ENCODE measurements at places on chromosomes 5 and 9.

GRCh38 chr5:10021248-10021647 lies 228.4 kb downstream of the ATPSCKMT start:
- no peak for DNase-seq

- DNase-seq = no peak
These were observed 72.7 kb upstream of the NREP start for GRCh38 chr5:111829701-111830100.

- no peak for DNase-seq
These were observed 11.3 kb downstream of the C9orf50 start for GRCh38 chr9:129609486-129610212.

DNA sequence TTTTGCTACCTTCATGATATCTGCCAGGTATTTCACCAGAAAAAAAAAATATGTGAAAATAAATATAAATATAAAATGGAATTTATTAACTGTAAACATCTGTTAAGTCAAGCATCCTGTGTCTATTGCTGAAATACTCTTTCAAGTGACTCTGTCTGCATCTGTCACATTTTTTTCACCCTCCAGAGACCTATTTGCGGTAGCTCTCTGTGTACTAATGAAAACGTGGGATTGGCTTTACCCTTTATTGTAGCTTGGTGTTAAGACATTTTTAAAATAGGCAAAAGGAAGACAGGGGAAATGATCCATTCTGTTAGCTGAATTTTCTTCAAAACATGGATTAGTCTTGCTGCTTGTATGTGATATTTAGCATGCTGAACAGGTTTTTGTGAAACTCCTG lies 536.0 kb upstream of the WWC1 start:
- DNase-seq = no peak

DNA sequence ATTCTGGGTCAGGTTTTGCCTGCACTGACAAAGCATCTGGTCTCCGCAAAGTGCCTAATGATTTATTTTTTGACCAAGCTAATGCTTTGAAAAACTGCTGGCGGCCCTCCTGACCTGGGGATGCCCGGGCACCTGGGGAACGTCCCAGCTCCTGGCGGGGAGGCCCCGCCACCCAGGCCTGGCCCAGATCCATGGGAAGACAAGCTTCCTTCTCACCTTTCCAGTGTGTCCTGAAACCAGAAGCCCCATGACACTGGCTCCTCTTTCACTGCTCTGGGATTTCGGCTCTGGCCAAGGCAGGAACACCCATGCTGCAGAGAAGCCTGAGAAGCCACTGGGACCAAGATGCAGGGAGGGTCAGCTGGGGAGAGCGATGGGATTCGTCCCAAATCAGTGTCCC lies 144.1 kb downstream of the SEC61B start:
- no peak for DNase-seq

GRCh38 chr5:91240175-91240574 lies 142.9 kb downstream of the ARRDC3 start:
- no peak for DNase-seq

DNA sequence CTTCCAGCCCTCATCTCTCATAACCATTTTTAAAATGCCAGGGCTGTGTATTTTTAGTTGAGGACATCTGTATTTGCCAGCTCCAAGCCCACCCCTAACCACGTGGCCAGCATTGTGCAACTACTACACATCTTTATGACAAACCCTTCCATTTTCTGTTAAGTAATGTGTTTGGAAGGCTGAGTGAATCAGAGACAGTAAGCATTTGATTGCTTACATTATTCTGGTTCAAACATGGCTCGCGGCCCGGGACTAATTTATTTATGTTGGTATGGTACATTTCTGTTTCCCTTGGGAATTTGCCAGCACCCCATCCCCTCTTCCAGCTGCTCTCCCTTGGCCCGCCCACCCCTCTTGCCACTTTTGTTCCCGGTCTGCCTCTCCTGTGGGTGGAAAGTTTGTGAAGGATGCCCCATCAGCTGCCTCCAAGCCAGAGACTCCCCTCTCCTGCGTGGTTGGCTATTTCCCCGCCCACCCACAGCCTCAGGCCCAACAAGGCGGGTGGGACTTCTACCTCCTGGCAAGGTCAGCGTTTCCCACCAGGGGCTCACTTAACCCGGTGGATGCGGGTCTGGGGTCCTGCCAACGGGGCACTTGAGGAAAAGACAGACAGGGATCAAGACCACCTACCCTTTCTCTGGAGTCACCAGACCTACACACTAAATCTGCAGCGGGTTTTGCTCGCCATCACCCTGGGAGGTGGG lies 162.2 kb downstream of the HSD17B3 start:
- DNase-seq = no peak

GRCh38 chr9:132559711-132560110 lies 22.7 kb upstream of the BARHL1 start:
- no peak for DNase-seq

DNA sequence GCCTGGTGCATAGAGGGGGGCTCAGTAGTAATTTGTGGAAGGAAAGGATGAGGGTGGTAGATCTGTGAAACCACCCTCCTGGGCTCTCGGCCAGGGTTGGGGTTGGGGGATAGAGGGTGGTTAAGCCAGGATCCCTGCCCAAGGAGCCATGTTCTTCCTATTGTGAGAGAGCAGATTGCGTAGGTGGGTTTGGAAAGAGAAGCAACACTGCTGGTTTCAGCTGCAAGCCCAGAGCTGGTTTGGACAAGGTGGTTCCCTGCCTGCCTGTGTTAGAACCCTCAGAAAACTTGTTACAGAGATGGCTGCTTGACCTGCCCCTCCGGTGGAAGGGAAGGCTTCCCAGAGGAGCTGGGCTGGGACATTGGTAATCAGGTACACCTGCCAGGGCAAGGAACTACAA lies 131.2 kb upstream of the HAND1 start:
- DNase-seq = no peak

GRCh38 chr5:52854301-52854700 lies 66.6 kb downstream of the ITGA1 start:
- DNase-seq = no peak

DNA sequence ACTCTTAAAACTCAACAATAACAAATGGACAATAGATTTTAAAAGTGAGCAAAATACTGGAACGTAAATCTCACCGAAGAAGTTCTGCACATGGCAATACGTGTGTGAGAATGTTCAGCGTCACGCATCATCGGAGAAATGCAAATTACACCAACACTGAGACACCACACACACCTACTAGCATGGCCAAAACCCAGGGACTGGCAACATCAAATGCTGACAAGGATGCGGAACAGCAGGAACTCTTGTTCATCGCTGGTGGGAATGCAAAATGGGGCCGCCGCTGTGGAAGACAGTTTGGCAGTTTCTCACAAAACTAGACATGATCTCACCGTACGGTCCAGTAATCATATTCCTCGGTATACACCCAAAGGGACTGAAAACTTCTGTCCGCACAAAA lies 21.6 kb upstream of the CLPTM1L start:
- no peak for DNase-seq

DNA sequence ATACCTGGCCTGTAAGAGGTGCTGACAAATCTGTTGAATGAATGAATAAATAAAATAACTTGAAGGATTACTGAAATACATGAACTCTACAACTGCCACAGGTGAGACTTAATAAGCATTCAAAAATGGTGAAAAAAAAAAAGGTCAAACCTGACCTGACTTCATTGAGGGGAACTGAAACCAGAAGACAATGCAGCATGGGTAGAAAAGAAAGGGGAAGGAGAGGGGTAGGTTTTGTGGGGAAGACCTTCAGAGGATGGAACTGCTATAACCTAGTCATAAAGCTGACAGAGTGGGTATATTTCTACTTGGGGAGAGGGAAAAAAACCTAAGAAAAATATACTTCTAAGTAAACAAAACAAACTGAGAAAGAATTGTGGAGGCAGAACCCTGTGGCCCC lies 56.6 kb downstream of the RASEF start:
- no peak for DNase-seq

DNA sequence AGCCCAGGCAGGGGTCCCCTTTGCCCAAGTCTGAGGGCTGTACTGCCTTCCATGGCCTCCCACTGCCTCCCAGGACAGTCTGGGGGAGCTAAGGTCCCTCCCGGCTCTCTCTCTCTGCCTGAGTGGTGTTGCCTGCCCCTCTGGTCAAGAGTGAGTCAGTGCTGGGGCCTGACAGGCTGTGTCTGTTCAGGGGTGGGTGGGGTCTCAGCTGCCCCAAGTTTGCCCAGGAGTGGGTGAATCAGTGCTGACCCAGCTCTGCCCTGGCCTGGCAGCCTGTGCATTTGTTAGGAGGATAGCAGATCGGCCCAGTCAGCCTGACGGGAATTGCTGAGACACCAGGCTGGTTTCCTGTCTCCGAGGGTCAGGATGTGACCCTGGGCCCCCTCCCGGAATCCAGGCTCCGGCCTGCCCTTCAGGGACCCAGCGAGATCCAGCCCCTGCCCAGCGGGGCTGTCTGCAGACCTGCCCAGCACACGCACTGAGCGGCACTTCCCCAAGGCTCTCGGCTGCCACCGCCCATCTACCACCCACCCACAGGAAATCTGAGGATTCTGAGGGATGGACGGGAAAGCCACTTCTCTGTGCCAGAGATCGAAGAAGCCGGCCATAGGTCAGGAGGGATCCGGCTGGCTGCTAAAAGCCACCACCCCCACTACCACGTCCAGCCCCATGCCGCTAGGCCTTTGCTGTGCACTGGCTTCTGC lies 15.9 kb downstream of the ENG start:
- no peak for DNase-seq

GRCh38 chr5:115541611-115542010 lies 3.0 kb downstream of the FEM1C start:
- no peak for DNase-seq

GRCh38 chr9:35660966-35661415 lies 2.9 kb downstream of the CCDC107 start:
- no peak for DNase-seq

DNA sequence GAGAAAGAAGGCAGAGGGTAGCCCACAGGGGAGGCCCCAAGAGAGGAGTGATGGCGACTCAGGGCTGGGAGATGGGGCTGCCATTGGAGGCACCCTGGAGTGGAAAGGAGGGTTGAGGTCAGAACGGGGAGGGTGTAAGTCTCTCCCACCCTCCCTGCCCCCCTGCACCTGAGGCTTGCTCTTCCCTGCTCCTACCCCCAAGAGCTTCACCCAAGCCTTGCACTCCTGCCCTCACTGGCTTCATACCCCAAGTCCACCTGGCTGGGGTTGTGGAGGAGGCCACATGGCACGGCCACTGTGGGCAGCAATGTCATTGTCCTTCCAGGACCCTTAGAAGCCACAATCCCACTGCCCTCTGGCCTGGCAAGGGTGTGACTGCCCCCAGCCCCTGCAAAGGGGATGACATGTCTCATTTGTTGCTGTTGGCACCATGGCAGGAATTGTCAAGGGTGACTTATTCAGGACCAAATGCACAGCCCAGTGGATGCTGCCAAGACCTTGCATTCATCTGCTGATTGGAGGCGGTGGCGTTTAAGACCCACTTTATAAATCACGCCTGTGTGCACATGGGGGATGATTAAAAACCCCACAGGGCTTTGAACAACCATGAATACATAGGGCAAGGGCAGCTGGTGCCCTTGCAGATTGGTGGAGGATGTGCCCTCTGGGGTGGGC lies 47.6 kb upstream of the RNU6ATAC start:
- DNase-seq = no peak

GRCh38 chr9:112495614-112496013 lies 9.0 kb downstream of the KIAA1958 start:
- no peak for DNase-seq

GRCh38 chr5:124065508-124065907 lies 553.5 kb downstream of the CSNK1G3 start:
- DNase-seq = no peak

- DNase-seq = no peak
These were observed 2.2 kb upstream of the TSPAN17 start for GRCh38 chr5:176644878-176645670.

GRCh38 chr5:32984851-32985610 lies 273.9 kb downstream of the NPR3 start:
- DNase-seq = no peak

DNA sequence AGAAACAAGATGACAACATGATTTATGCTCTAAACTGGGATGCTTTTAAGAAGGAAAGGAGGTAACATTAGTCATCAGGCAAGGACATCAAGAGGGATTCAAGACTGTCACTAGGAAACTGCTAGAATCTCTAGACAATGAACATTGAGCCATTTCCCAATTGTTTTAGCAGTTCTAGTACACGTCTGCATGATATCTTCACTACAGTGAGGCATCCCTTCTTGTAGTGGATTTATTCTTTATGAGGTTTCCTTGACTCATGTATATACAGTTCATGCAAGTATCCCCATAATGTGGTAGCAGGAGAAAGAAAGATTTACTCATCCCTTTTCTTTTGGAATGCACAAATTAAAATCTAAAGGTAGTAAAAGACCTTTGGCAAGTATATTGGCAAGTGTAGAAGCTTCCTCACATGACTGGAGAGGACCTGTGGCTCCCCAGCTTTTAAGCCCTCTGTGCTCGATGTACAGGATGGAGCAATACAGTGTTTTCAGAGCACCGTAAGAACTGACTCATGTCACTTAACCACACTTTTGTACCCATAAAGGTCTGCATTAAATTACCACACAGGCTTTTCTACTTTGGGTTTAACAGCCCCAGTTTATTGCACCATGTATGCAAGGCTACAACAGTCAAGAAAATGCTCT lies 335.9 kb downstream of the SEMA5A start:
- no peak for DNase-seq

DNA sequence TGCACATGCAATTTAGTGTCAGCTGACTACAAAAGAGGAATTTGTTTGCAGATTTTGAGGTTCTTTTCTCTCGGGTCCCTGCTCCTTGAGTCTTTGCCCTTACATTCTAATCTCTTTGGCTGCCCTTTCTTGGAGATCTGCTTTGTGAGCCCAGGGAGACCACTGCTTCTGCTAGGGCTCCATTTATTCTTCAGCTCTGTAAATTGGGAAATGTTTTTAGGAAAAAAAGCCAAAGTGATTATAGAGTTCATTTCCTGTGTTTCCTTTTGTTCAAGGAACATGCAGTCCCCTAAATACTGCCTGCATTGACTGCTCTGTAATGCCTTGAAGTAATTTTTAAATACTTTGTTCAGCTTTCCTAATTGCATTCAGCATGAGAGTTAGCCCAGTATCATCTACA lies 197.4 kb downstream of the CSNK1G3 start:
- DNase-seq = no peak

GRCh38 chr9:124320062-124320973 lies 62.6 kb downstream of the NEK6 start:
- peak; percentile 87 for DNase-seq

Measured in D341Med (cell line).